Erythroblast (primary cell): ENCODE measurements at places on chromosomes 16 and 17.

DNA sequence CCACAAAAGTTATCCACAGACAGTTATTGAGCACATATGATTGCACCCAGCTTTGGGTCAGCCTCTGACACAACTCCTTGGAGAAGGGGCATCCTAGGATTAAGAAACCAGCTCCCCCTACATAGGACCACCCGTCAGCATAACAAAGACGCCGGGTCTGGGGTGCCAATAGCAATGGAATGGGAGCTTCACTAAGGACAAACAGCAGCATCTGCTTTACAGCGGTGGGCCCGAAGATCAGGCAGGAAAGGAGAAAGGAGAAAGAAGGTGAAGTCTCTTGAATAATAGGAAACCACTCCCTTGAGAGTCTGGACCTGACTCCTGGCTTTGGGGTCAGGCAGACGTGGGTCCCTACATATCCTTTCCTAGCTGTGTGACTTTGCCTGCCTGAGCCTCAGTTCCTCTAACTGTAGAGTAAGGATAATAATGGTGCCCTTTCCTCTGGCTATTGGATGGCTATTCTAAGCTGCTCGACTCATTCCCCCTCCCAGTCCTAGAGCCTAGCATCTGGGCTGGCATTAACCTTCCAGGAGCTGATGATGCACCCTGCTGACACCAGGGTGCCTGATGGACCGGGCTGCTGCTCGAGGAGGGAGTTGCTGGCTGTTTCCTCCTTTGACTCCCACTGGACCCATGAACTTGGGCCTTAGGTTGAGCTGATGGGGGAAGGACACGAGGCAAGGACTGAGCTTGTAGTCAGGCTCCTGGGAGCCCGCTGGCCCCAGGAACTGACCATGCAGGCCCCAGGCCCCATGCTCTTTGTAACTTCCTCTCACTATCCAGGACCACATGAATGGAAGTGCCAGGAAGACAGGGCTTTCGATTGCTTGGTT lies 94.2 kb downstream of the C16orf78 start:
- DNase-seq = no peak

GRCh38 chr16:11686713-11687380 lies 18.6 kb downstream of the SNN start:
- DNase-seq = no peak

GRCh38 chr17:74563358-74563757 lies 4.0 kb downstream of the CD300H start:
- no peak for DNase-seq

GRCh38 chr16:20349615-20350014 lies 2.9 kb downstream of the UMOD start:
- no peak for DNase-seq

- no peak for DNase-seq
These were observed 785.6 kb upstream of the SOX9 start for GRCh38 chr17:71335212-71335611.

- DNase-seq = no peak
These were observed 58.7 kb downstream of the HSD17B2 start for GRCh38 chr16:82093666-82094300.

- no peak for DNase-seq
These were observed 6.8 kb downstream of the HSBP1 start for GRCh38 chr16:83814659-83814985.

GRCh38 chr17:75645501-75645888 lies 12.3 kb downstream of the SMIM5 start:
- DNase-seq = no peak

GRCh38 chr17:17467720-17468119 lies 9.1 kb upstream of the MED9 start:
- no peak for DNase-seq

DNA sequence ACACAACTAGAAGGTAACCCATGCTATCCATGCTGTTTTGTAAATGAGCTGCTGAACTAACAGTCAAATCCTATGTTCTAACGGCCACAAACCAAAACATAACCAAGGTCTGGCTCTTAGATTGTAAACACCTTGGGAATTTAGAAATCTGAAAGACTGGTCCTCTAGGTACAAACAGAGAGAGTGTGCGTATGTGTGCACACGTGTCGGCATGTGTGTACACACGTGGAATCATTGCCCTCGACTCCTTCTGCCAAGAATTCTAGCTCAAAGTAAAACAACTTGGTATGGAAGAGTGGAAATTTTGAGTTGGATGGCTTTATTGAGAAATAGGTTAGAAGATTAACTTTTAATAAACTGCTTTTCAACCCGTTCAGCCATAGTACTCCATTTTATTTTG lies 18.1 kb upstream of the GHDC start:
- DNase-seq = no peak

GRCh38 chr16:22312897-22313781 lies 15.9 kb downstream of the POLR3E start:
- peak; percentile 49 for DNase-seq
